ENCODE measurements at places on chromosomes 16 and 17.

DNA sequence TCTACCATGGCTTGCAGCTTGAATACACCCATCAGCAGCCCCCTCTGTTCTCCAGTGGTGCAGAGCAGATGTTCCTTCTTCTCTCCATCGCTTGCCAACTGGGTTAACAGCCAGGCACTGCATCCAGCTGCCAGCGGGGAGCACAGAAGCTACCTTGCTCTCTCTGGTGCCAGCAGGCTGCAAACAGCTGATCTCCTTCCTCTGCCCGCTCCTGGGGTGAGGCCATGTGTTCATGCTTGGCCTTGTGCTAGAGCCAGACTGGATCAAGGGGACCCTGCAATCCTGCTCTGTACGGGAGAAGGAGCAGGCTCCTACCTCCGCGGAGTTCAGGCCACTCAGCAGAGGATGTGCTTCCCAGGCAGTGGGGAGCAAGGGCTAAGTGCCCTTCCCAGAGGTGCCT, 24.1 kb upstream of the ENGASE start:
- DNase-seq = no peak

DNA sequence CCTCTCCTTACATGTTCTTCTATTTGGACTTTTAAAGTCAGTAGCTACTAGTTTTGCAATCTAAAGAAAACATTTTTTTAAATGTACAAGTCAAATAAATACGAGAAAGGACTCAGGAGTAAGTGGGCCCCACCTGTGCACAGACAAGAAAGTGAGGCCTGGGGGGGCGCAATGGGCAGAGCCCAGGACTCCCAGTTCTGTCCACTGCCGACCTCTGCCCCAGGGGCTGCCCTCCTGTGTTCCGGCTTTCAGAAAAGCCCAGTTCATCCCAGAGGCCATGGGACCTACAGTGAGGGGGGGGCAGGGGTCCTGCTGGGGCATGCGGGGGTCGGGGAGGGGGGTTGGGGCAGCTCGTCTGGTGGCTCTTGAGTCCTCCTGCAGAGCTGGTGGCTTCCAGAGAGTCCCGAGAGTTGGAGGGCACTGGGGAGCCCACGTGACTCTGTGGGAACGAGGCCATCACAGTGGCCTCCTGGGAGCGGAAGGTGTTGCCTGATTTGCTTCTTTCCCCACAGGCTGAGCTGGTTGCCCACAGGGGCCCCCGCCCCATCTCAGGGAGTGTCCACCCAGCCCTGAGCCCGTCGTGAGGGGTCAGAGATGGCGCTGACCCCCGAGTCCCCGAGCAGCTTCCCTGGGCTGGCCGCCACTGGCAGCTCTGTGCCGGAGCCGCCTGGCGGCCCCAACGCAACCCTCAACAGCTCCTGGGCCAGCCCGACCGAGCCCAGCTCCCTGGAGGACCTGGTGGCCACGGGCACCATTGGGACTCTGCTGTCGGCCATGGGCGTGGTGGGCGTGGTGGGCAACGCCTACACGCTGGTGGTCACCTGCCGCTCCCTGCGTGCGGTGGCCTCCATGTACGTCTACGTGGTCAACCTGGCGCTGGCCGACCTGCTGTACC, 2.4 kb downstream of the UTS2R start:
- DNase-seq = no peak

- DNase-seq = no peak
Measured at GRCh38 chr17:31733326-31733725, 125.7 kb downstream of the COPRS start.

DNA sequence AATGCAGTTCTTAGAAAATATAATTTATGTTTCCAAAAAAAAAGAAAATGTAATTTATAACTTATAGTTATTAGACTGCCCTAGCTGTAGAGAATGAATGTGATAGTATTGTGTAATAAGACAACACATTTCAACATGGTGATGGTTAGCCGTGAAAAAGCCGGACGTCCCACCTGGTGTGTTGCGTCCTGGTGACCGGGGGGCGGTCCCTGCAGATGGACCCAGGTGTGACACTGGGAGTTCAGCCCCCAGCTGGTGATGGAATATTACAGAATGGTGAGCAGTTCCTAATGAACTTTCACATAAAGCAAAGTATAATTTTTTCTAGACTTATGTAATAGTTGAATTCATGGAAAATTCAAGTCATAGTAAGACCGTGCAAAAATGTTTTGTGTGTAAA, 132.8 kb downstream of the LAT start:
- DNase-seq = no peak

- DNase-seq = peak; percentile 27
Measured at GRCh38 chr17:62692721-62693431, 65.4 kb downstream of the MRC2 start.

GRCh38 chr16:12587646-12588277, 215.9 kb downstream of the CPPED1 start:
- DNase-seq = no peak

GRCh38 chr16:1830213-1830612, 3.2 kb downstream of the FAHD1 start:
- DNase-seq = no peak

GRCh38 chr17:18241229-18241871, 15.9 kb downstream of the LLGL1 start:
- DNase-seq = no peak

DNA sequence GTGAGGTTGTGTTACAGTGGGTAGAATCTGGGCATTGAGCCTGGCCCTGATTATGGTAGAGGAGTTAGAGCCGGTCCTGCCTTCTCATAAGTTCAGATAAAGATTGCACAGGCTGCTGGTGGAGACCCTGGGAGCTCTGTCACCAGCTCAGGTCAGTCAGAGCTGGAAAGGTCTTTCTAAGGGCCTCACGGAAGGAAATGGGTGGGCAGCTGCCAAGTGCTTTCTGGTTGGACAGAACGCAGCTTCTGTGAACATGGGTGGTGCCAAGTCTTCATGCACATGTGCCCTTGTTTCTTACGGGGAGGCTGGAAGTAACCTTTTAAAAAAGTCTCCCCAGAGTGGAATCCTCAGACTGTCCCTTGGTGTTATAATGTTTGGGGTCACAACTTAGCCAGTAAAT, 14.9 kb downstream of the ALKBH5 start:
- DNase-seq = no peak

DNA sequence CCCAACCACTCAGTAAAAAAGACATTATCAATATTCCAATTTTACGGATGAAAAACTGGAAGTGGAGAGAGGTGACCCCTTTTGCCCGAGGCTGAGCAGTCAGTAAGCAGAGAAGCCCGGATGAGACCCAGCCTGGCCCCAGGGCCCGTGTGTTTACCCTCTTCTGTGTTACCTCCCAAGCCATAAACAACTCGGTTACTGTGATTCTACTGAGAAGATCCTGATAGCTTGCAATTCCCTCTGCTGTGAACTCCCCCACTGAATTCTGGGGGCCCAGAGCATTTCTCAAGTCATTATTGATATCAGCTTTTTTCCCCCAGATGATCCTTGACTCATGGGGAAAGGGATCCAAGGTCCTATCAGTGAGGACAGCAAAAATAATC, 482.6 kb upstream of the ERCC4 start:
- DNase-seq = no peak

DNA sequence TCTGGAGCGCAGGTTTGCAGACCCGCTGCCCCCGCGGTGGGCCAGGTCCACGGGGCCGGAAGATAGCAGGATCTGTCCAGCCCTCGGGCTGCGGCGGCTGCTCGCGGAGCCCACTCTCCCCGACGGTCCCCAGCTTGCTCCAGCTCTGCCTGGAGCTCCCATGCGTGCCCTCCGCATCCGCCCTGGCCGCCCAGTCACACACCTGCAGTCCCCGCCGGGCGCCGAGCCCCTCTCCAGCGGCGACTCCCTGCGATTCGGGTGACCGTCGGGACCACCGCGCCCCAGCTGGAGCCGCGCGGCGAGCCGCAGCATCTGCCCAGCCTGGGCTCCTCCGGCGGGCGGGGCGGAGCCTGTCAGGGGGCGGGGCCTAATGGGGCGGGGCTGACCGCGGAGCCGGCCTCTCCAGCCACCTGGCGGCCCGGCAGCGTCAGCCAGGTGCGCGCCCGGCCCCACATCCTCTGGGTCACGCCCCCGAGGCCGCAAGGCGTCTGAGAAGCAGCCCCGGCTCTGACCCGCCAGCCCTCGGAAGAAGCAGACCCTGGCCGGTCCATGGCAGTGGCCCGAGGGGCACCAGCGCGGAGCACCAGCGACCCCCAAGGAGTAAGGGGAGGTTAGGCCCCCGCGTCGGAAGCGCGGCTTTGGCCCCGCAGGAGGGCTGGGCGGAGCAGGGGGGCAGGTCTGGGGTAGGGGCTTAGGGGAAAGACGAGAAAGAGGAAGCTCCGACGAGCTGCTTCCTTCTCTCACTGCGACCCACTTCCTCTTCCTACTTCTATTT, at the start of gene PIK3R5:
Gene PIK3R5, minus strand, starts transcription at position 314 of the 775 bp plus-strand sequence. CDS start 54,213 bp downstream, outside the sequence.
- DNase-seq = peak; percentile 82

DNA sequence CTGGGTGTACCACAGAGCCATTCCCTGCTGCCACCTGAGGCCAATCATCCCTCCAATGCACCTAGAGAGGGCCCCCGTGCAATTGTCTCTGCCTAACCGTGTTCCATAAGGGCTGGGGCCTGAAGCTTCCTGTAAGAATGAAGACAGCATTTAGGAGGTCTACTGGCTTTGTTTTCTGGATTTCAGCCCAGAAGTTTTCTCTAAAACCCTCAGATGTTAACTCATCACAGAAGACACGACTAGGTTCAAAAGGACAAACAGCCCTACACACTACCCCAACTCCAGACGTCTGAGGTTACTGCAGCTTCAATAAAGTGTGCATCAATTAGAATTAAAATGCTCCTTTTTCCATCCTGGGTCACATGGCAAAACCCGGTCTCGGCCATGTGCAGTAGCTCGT, 10.8 kb upstream of the DRG2 start:
- DNase-seq = no peak

GRCh38 chr17:19398301-19399181, 11.6 kb upstream of the MFAP4 start:
- no peak for DNase-seq

- no peak for DNase-seq
Measured at GRCh38 chr17:43183921-43184320, 12.9 kb downstream of the NBR1 start.

DNA sequence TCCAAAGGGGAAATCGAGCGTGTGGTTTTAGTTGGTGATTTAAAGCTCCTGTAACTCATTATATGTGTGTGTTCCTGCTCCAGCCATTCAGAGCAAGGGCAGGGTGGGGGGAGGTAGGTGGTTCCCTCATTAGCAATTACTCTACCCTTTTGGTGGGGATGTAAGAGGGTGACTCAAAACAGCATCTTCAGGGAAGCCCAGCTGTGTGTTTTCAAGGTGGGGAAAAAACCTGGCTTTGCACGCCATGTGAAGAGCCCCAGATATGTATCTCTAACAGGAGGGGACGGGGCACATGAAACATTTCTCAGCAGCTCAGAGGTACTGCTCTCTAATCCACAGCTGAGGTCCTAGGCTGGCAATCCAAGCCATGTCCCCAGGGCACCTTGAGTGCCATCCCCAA, 241.3 kb upstream of the ZFHX3 start:
- DNase-seq = no peak

DNA sequence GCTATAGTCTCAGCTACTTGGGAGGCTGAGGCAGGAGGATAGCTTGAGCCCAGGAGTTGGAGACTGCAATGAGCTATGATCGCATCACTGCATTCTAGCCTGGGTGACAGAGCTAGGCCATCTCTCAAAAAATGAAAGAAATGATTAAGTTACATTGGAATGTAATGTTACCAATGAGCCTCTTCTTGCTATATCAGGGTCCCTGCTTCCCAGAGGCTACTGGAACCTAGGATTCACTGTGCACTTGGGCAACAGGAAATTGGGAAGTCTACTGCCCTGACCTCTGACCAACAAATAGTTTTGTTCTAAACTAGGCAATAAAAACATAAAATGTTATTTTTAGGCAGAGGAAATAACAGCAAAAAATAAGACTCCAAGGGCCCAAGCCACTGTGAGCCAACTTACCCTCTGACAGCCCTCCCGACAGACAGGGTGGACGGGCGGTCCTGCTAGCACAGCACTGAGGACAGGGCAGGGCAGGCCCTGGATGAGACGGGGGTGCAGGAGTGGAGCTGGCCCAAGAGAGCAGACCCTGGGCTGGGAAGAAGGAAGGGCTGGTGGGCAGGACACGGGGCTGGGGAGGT, 27.5 kb downstream of the NSMCE1 start:
- DNase-seq = no peak

- DNase-seq = peak; percentile 24
Measured at GRCh38 chr16:57446531-57447185, 527 bp downstream of the CIAPIN1 start.

DNA sequence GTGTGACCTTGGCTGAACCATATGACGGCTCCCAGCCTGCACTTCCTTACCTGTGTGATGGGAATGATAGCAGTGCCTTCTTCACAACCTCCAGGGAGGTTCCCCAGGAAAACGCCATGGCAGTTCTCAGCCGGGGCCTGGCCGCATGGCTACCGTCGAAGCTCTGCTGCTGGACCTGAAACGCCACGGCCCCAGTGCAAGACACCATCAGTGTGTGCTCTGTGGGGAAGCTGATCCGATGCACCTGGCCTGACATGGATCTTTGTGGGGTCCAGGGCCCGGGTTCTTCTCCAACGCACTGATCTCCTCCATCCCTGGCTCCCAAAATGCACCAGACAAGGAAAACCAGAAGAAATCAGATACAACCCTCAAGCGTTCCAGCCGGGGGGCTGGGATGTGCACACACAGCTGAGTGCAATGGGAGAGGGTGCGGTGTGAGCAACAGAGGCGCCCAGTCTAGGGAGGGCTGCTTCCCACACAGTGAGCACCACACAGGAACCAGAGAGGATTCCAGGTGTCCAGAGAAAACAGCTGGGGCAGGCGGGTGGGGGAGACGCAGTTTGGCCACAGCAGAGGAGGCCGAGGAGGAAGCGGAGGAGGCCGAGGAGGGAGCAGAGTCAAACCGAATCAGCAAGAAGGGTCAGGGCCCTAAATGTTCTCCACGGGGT, 54.3 kb upstream of the ZNF469 start:
- no peak for DNase-seq

DNA sequence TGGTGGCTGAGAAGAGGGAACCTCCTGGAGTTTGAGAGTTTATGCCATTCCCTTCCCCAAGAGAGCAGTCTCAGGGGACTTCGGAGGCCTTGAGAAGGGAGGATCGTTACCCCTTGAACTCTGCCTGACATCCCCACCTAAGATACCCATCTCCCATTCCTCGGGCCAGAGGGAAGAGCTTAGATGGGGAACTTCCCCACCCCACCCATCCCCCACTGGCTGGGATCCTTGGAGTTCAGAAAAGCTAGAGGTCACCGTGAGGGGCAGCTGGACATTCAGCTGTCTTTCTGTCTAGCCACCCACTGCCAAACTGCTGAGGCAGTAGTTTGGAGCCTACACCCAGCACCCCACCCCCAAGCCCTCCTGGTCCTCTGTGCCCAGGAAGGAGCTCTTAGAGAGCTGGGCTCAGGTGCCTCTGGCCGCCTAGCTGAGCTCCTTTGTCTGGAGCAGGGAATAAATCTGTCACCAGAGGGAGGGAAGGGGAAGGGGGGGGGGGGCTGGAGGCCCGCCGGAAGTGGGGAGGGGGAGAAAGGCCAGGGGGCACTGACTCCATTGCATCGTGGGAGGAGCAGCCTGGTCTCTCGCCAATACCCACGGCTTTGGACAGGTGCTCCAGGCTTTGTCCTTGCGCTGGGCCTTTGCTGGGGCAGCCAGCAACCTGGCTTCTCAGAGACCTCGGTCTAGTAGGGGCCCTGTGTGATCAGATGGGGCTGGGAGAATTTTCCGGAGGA, 1.0 kb downstream of the HSD11B2 start:
- DNase-seq = no peak

GRCh38 chr16:2816751-2817339, at the start of gene PRSS21:
Gene PRSS21, plus strand, starts transcription at chr16:2817237. Its CDS starts 32 bp downstream, at chr16:2817269.
- DNase-seq = no peak

- DNase-seq = no peak
Measured at GRCh38 chr16:53849994-53850393, 146.0 kb downstream of the FTO start.

GRCh38 chr17:65583921-65584603, 22.6 kb upstream of the AXIN2 start:
- DNase-seq = peak; percentile 36

- no peak for DNase-seq
Measured at GRCh38 chr17:8923762-8924161, 41.7 kb downstream of the PIK3R5 start.
